ENCODE measurements at places on chromosomes 7 and 10. TPM values are rescaled to one million over a fixed set of nuclear protein-coding genes. Genes with fewer than 3 reads are reported as not detected.

DNA sequence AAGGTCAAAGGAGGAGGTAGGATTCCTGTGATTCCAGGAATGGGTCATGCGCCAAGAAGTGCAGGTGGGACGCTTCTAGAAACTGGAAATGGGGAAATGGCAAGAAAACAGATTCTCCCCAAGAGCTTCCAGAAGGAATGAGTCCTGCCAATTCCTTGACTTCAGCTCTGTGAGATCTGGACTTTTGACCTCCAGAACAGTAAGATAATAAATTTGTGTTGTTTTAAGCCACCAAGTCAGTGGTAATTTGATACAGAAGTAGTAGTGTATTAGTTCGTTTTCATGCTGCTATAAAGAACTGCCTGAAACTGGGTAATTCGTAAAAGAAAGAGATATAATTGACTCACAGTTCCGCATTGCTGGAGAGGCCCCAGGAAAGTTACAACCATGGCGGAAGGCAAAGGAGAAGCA is 178.6 kb upstream of the GALNT17 start:
- no peak for DNase-seq

DNA sequence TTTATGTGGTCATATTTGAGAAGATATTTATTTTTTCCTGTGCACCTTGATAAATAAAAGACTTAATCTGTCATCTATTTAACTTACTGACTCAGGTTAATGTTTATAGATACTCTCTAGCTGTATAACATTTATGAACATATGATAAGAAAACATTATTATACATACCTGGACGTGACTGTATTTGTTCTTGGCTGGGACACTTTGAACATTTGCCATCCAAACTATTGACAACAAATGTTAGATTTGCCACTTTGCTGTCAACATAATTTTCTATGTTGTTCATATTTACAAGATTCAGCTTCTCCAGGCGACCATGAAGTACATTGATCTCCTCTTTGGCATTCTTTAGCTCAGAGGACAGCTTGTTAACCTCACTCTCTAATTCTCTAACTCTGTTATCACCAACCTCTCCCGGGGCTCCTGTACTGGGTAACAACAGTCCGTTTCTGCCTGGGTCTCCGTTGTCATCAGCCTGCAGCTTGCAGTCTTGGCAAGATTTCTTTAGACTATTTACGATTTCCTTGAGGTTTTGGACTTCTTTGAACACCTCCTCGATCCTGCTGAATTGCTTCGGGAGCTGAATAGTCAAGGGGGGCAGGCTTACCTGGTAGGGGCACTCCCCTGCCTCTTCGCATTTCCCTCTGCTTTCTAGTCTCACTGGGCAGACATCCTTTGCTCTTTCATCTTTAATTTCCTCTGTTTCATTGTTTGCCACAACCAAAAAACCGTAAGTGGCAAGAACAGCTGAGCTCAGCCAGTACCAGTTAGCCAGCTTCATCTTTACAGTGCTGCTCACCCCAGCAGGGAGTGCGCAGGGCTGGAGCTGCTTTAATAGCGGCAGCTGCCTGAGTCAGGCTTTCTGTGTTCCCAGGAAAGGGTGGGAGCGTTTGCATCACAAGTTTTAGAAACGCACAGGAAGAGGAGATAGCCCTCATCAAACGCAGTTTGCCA is at the start of gene FGL2:
Gene FGL2, minus strand, starts transcription at position 807 of the 954 bp plus-strand sequence. Its CDS starts 26 bp downstream, at position 781.
- peak; percentile 15 for DNase-seq

DNA sequence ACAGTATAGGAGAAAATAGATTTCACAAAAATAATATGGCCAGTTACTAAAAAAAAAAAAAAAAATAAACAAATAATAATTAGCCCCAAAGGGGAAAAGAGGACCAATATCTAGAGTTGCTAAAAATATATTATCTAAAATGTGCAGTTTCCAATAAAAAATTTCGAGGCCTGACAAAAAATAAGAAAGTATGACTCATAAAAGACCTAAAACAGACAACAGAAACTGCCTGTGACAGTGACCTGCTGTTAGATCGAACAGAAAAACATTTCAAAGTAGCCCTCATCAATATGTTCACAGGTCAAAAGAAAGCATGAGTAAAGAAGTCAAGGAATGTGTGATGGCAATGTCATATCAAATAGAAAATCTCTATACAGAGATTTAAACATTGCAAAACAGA is 11.8 kb upstream of the TSPAN12 start:
- DNase-seq: no peak

DNA sequence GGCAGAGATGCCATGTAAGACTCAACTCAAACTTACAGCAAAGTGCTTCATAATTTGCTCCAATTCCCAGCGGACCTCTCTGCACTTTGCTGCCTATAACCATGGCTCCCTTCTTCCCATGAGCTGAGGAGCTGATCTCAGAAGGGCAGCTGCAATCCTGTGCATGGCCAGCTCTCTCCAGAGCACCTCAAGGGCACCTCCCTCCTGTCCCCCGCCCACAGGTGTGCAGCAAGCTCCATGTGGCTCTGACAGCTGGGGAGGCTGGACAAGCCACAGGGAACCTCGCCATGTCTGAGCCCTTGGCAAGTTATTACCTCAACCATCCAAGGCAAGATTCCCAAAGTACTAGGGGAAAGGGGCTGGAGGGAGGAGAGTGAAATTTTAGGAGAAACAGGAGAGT is 61.1 kb upstream of the DDC start:
- DNase-seq: no peak

Gene TMEM184A
- polyA plus RNA-seq: 0.36 TPM

Gene MPP7
- polyA plus RNA-seq: 0.61 TPM

- DNase-seq: no peak
These were observed 12.8 kb downstream of the RHEB start for GRCh38 chr7:151506901-151507382.

DNA sequence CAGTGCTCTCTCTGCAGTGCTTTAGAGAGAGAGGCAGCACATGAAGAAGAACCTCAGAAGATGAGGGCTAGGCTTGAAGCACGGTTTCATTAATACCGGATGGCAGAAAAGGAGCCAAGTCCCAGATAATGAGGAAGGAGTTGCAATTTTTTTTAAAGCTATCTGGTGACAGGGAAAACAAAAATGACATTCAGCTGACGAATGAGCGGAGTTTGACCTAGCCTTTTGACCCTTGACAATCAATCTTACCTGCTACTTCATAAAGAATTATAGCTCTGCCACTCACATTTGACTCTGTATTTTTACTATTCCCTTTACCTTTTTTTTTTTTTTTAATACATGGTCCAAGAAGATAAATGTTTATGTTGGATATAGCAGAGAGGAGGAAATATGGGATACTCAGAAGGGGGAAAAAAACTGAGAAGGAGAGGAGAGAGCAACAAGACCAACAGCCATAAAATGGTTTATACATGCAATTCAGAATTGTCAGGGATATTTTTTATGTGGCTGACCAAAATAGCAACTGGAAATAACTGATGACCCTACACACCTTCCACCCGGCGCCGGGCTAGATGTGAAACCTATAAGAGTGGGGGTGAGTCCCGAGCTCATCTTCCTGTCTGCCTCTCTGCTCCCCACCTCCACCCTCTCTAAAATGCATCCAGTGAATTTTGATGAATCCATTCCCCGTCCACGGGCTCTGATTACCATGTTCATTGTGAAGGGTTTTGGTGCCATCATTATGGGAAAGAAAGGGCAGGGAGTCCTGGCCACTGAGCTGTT is 274.4 kb upstream of the YAE1 start:
- no peak for DNase-seq

GRCh38 chr10:133318494-133319127 is 9.9 kb downstream of the ZNF511 start:
- DNase-seq: no peak

- no peak for DNase-seq
These were observed 62.8 kb downstream of the ADARB2 start for GRCh38 chr10:1674501-1674900.
